ENCODE measurements at places on chromosomes 16 and 17. TPM values are rescaled to one million over a fixed set of nuclear protein-coding genes. Genes with fewer than 3 reads are reported as not detected.

- peaks cover 24% of the 10 kb centered on the region for H3K27me3 ChIP-seq
- peaks cover 11% of the 10 kb centered on the region for H3K4me1 ChIP-seq
- no peaks in the 10 kb centered on the region for H3K36me3 ChIP-seq
- DNase-seq: peak; percentile 32
- peak overlapping the region; percentile 31 for H3K4me3 ChIP-seq
These were observed 3.6 kb upstream of the CBX4 start for GRCh38 chr17:79842656-79843473.

DNA sequence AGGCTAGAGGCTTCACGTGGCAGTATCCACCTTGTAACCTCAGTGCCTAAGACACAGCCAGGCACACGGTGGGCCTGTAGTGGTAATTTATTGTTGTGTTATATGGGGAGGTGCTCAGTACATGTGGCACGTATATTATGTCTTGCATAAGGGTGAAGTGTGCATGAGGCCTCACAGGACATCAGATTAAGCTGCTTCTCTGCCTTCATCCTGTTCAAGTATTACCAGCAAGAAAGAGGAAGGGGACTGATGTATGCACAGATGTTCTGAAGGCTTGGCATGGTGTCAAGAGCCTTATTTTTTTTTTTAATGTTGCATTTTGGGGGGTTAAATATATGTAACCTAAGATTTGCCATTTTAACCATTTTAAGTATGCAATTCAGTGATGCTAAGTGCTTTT lies 71.6 kb downstream of the ABCC1 start:
- no peak for DNase-seq
- H3K36me3 ChIP-seq: no peaks in the 10 kb centered on the region
- H3K27me3 ChIP-seq: no peaks in the 10 kb centered on the region
- peaks cover 13% of the 10 kb centered on the region for H3K4me1 ChIP-seq
- H3K27ac ChIP-seq: no peak overlapping the region
- H3K4me3 ChIP-seq: no peak overlapping the region

DNA sequence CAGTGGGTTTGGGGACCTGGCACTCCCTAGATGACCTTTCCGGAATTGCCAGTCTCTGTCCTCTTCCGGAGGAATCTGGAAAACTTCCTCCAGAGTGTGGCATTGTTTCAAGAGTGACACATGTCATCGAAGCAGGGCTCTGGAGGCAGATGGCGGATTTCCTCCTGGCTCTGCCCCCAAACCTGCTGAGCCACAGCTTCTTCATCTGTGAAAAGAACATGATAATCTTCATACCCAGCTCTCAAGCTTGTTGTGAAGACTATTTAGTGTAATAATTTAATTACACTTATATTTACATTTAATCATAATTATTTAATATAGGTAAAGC lies 19.7 kb upstream of the TEX2 start:
- no peak for DNase-seq
- no peaks in the 10 kb centered on the region for H3K27me3 ChIP-seq
- H3K4me1 ChIP-seq: peaks cover 3% of the 10 kb centered on the region
- H3K36me3 ChIP-seq: no peaks in the 10 kb centered on the region
- no peak overlapping the region for H3K27ac ChIP-seq
- no peak overlapping the region for H3K4me3 ChIP-seq

GRCh38 chr17:29645515-29646051 lies 22.9 kb upstream of the CORO6 start:
- DNase-seq: no peak
- H3K4me1 ChIP-seq: no peaks in the 10 kb centered on the region
- H3K4me3 ChIP-seq: no peak overlapping the region
- no peaks in the 10 kb centered on the region for H3K27me3 ChIP-seq

DNA sequence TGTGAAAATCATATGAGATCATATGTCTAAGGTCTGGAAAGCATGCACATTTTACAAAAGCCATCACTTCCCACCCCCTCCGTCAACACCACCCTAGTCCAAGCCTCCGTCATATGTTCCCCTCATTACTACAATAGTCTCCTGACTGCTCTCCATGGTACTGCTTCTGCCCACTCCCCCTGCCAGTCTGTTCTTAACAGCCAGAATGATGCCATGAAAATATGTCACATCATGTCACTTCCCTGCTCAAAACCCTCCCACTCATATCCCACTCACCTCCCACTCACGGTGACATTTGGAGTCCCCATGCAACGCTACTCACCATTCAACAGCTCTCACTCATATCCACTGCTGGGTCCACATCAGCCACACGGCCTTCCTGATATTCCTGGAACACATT lies 432.3 kb downstream of the XYLT1 start:
- H3K27ac ChIP-seq: no peak overlapping the region
- no peak overlapping the region for H3K4me3 ChIP-seq

DNA sequence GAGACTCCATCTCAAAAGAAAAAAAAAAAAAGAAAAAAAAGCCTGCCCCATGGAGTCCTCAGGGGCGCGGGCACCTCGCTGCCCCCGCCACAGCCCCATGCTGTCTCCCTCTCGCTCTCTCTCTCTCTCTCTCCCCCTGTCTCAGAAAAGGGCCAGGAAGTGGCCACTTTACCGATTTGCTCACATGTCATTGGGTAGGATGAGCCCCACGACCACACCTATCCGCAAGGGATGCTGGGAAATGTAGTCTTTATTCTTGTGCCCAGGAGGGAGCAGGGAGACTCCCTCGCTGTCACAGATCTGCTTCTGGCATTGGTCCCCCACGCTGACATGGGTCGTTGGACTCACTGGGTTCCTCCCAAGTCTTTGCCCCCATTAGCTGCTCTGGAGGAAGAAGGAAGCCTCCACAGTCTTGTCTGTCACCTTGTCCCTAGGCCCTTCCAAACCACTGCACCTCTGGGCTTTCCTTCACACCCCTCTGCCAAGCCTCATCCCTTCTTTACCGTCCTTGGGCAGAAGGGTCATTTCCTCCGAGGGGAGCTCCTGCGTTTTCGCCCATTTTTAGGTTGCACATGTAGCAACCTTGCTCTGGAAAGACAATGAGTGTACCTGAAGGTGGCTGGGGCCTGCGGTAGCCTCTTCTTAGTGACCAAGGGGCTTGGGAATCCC lies 6.9 kb upstream of the GJD3 start:
- DNase-seq: no peak
- no peak overlapping the region for H3K4me3 ChIP-seq
- no peaks in the 10 kb centered on the region for H3K36me3 ChIP-seq
- H3K4me1 ChIP-seq: no peaks in the 10 kb centered on the region
- H3K27me3 ChIP-seq: no peaks in the 10 kb centered on the region
- no peak overlapping the region for H3K27ac ChIP-seq

DNA sequence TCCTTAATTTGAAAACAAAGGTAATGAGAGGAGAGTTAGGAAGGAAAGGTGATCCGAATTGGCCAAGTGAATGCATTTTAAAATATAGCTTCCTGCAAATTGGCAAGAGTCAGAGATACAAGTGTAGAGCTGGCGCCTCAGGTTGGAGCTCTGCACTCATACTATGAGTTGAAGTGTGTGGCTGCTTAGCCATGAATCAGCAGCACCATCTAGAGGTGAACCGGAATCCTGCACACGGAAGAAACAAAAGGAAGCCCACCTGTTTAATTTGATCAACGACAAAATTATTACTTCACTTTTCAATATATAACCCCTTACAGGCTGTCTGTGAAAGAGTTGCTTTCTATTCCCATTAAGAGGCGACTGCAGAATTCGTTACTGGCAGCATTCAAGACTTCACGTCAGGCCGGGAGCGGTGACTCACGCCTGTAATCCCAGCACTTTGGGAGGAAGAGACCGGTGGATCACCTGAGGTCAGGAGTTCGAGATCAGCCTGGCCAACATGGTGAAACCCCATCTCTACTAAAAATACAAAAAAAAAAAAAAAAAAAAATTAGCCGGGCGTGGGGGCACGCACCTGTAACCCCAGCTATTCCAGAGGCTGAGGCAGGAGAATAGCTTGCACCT lies 1253.7 kb upstream of the CDH8 start:
- no peak overlapping the region for H3K4me3 ChIP-seq
- H3K36me3 ChIP-seq: no peaks in the 10 kb centered on the region
- DNase-seq: peak; percentile 19
- no peak overlapping the region for H3K27ac ChIP-seq

GRCh38 chr17:79804856-79805696 lies 8.2 kb upstream of the CBX8 start:
- H3K27ac ChIP-seq: no peak overlapping the region
- H3K4me3 ChIP-seq: no peak overlapping the region
- DNase-seq: no peak
- no peaks in the 10 kb centered on the region for H3K4me1 ChIP-seq

- DNase-seq: no peak
- H3K4me3 ChIP-seq: no peak overlapping the region
- no peaks in the 10 kb centered on the region for H3K36me3 ChIP-seq
- no peaks in the 10 kb centered on the region for H3K27me3 ChIP-seq
These were observed 15.3 kb downstream of the DLG4 start for GRCh38 chr17:7204336-7204735.

DNA sequence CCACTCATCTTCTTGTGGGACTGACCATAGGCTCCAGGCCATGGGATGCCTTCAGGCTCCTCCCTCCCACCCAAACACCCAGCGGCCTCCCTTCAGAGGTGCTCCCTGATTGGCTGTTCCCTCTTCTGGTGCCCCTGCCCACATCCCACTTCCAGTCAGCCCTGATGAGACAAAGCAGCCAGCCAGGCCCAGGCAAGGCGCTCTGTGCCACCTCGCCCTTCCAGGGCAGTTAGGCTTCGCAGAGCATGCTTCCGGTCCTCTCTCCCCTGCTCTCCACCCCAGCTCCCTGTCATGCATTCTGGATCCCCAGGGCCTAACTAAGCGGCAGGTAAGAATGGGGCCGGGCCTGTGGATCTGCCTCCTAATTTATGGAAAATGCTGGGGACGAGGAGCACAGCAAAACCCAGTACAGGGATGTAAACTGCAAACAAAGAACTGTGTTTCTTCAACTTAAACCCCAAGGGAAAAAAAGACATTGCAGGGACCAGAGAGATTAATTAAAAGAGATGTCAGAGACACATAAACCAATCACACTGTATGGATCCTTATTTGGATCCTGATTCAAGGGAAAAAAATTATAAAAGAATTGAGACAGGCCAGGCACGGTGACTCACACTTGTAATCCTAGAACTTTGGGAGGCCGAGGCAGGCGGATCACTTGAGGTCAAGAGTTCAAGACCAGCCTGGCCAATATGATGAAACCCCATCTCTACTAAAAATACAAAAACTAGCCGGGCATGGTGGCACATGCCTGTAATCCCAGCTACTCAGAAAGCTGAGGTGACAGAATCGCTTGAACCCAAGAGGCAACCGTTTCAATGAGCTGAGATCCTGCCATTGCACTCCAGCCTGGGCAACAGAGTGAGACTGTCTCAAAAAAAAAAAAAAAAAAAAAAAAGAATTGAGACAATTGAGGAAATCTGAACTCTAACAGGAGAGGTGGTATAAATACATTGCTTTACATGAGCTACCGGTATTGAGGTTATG lies 26.0 kb downstream of the ZDHHC7 start:
- no peak overlapping the region for H3K4me3 ChIP-seq
- H3K27ac ChIP-seq: no peak overlapping the region
- no peaks in the 10 kb centered on the region for H3K27me3 ChIP-seq
- no peak for DNase-seq
- peaks cover 10% of the 10 kb centered on the region for H3K4me1 ChIP-seq
- H3K36me3 ChIP-seq: peaks cover 10% of the 10 kb centered on the region

DNA sequence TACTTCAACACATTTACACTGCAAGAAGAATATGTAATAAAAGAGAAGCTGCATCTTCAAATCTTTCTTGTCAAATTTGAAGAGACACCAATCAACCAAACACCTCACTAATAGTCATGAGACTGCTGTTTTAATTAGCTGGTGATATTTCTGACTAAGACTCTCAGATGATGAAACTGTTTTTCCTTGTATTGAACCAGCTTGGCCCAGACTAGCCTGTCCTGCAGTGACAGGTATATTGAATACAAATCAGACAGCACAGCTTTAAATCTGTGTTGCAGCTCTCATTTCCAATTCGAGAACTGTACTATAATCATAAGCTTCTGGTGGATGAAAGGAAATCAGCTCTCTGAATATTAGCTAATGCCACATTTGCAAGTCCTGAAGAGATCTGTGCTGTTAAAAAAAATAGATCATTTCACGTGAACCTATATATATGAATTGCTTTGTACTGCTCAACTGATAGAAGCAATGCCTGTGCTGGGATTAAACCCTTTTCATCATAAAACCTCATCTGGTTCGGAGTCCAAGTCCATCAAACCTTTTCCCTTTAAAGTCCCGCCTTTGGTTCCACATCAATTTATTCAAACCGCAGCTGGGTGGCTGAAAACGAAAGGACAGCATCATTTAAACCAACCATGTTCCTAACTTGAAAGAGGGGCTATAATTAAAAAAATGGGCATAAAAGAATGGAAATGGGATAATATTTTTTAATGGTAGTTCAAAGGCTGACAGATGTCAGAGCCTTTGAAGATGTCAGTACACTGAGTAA lies 306.2 kb downstream of the CEP112 start:
- no peaks in the 10 kb centered on the region for H3K4me1 ChIP-seq
- no peak for DNase-seq
- no peaks in the 10 kb centered on the region for H3K36me3 ChIP-seq
- H3K4me3 ChIP-seq: no peak overlapping the region
- H3K27me3 ChIP-seq: no peaks in the 10 kb centered on the region

DNA sequence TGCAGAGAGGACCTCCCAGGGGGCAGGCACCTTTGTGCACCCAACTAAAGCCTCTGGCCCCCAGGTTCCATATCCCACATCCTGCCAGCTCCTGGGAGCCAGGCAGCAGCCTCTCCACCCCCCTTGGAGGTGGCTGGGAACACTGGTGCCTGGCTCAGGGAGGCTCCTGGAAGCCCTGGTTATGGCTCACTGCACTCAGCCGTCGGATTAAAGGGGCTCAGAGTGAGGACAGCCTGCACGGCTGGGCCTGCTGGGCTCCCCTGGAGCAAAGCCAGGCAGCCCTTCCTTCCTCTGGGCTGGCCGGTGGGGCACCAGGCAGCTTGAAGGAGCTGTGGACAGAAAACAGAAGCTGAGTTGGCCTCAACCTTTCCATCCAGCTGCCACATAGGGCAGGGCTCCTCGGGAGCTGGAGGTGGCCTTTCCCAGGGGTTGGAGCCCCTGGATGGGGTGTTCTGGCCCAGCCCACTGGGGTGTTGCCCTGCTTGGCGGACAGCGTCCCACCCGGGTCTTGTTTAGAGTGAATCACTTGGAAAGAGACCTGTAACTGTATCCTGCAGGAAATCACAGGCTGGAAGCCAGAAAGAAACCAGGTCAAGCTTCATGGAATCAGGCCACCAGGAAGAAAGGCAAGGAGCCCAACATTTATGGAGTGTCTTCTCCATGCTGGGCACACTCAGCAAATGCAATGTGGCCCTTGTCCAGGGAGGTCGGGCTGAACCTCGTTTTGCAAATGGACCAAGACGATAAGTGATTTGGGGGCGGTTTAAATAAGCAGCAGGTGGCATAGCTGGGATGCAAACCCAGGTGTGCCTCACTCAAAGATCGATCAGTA lies 253.3 kb downstream of the SOX9 start:
- H3K27ac ChIP-seq: no peak overlapping the region
- no peaks in the 10 kb centered on the region for H3K27me3 ChIP-seq
- no peak overlapping the region for H3K4me3 ChIP-seq
- H3K4me1 ChIP-seq: no peaks in the 10 kb centered on the region
- no peaks in the 10 kb centered on the region for H3K36me3 ChIP-seq
- no peak for DNase-seq

Gene CHD9NB
- total RNA-seq: 1.9 TPM

Gene TMEM114
- not detected for total RNA-seq

Gene SLC6A2
- not detected for total RNA-seq

Gene UTS2R
- total RNA-seq: 0.74 TPM

Gene PABPN1L
- 0.24 TPM for total RNA-seq

All from pancreas (tissue), 10 donors.